ENCODE measurements at places on chromosomes 3 and 15.

DNA sequence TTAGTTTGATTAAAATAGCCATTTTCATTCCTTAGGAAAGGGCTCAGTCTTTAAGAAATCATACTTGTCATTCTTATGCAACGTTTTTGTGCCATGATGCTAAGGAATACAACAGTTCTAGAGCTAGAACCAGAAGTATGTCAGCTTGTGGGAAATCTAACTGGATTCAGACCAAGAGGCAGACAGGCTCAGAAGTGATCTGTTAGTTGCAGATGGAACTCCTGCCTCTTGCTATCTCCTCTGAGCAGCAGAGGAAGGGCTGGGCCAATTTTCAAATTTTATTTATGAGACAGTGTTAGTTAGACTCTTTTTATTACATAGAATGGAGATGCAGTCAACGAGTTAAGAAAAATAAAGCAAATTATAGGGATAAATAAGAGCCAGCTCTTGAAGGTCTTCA, 48.5 kb upstream of the RYR3 start:
- DNase-seq: no peak

GRCh38 chr3:24195504-24196230, 250.6 kb downstream of the NR1D2 start:
- no peak for DNase-seq

DNA sequence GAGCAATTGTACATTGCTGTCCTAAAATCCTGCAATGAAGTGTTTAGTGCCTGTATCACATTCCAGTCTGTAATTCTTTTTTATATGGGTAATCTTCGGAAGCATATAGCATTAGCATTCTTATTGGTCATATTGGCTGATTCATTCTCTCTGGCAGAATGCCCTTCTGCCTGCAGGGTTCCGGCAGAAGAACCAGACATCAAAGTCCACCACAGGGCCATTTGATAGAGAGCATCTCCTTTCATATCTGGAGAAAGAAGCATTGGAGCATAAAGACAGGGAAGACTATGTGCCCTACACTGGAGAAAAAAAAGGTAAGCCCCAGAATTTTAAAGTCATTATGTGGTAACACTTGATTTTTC, 39.6 kb downstream of the TMOD3 start:
- no peak for DNase-seq

- no peak for DNase-seq
Measured at GRCh38 chr3:43307226-43307625, 20.9 kb downstream of the SNRK start.

- DNase-seq: no peak
Measured at GRCh38 chr3:79810092-79810491, 42.3 kb upstream of the ROBO1 start.

GRCh38 chr3:49017971-49018706, at the start of gene DALRD3:
DALRD3 (minus strand) TSS chr3:49018580; CDS start chr3:49018564, 16 bp downstream.
- DNase-seq: peak; percentile 82

- DNase-seq: no peak
Measured at GRCh38 chr3:72086743-72087087, 301.8 kb upstream of the PROK2 start.

DNA sequence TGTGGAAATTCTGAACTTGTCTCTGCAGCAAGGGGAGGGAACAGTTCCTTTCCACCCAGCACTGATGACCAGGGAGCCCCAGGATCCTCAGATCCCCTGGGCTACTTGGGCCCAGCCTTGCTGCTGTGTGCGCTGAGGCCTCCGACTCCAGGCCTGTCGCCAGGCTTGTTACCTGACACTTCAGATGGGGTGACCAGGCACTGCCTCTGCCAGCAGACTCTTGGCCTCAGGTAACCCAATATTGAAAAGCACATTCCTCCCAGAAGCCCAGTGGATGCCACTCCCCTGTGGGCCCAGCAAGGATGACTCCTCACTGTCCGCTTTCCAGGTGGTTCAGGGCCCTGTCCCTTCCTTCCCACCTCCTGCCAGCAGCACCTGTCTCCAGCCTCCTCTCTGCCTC, 3.5 kb upstream of the PLA2G4E start:
- DNase-seq: no peak

- no peak for DNase-seq
Measured at GRCh38 chr15:100663915-100664281, 61.5 kb downstream of the ASB7 start.

DNA sequence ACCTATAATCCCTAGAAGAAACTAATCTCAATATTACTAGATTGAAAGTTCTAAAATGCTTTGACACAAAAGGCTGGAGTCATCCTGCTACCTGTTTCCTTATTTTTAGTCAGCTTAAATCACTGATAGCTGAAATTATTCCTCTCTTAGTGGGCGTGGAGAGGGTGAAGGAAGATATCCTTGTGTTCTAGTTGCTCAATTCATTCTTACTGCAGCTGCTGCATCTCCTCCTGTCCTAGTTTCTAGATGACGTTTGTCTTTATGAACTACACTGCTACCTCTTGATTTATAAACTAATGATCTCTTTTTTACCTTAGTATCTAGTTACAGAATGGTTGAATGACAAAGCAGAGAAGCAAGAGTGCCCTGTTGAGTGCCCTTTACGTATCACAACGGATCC, 50.7 kb downstream of the SETD5 start:
- DNase-seq: no peak

GRCh38 chr3:19540464-19540863, 392.2 kb downstream of the KCNH8 start:
- no peak for DNase-seq

DNA sequence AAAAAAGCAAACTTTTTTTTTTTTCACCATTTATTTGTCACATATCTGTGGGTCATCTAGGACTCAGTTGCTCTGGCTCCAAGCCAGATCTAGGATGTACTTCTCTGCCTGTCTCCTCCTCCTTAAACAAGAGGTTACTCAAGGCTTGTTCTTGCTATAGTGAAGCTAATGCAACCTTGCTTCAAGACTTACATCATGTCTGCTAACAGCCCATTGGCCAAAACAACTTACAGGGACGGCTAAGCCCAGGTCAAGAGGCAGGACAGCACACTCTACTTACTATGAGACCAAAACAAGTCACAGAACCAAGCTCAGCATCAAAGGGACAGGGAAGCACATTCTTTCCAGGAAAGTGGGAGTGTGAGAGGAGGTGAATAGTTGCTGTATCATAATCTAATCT, 123.8 kb upstream of the BNIP2 start:
- no peak for DNase-seq

- no peak for DNase-seq
Measured at GRCh38 chr3:116886202-116886893, 176.8 kb downstream of the TUSC7 start.

- DNase-seq: no peak
Measured at GRCh38 chr15:25741256-25741580, 121.9 kb downstream of the ATP10A start.

DNA sequence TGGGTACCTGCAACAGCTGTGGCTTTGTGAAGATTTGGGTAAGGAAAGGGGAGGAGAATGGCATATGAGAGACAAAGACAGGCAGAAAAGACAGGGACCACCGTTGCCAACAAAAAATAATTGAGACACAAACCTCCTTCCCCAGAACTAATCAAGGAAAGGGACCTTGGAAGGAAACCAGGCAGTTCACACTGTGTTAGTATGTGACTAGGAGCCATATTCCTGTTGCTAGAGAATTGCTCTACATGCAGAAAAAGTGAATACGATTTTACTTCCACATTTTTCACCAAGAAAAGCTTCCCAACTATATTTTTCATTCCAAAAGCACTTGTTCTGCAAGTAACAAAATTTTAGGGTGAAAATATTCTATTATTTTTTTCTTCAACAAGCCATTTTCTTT, 393.7 kb upstream of the ADAMTS9 start:
- DNase-seq: no peak

DNA sequence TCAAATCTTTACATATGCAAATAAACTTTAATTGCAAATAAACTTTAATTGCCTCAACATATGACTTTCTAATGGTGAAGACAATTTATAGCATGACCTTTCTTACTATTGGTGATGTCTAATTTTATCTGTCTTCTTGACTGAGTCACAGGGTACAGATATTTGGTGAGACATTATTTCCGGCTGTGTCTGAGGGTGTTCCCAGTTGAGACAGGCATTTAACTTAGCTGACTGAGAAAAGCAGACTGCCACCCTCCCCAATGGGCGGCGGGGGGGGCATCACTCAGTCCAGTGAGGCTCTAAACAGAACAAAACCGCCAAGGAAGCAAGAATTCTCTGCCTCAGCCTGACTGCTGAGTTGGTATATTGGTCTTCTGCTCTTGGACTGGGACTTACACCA, 160.0 kb downstream of the TBL1XR1 start:
- no peak for DNase-seq

DNA sequence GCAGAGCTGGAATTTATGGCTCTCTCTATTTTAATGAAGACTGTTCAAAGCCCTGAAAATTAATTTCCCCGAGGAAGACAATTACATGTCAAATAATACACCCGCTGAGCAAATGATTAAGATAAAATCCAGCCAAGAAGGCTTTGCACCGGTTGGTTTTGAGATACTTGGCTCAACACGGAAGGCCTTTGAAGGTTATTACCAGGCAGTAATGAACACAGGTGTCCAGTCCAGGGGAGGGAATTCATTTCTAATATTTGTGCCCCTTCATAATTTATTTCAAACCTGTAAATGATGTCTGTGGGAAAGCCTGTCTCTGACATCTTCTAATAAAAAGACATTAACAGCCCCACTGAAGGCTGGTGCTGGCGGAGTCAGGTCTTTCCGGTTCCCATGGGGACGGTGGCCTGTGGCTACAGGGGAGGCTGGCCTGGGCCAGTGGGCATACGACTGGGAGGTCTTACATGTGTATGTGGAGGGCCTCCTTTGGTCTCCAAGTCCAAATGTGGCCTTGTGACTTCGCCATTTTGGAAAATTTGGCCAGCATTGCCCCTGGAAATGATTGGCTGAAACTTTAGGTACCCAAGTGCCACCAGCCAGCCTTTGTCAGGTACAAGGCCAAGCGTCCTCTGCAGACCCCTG, 49.9 kb upstream of the IQSEC1 start:
- DNase-seq: no peak
